RCC 7860 (cell line): ENCODE measurements at places on chromosomes 7 and 10.

- no peak for DNase-seq
Measured at GRCh38 chr7:105724688-105725087, 143.4 kb upstream of the EFCAB10 start.

- DNase-seq = no peak
Measured at GRCh38 chr10:123585477-123586445, 80.4 kb upstream of the GPR26 start.

GRCh38 chr7:93117327-93117726 is 452 bp downstream of the SAMD9 start:
- DNase-seq = no peak

- DNase-seq = no peak
Measured at GRCh38 chr10:32318476-32318896, 28.5 kb downstream of the EPC1 start.

- DNase-seq = peak; percentile 96
Measured at GRCh38 chr10:77873536-77874380, 52.8 kb downstream of the DLG5 start.

GRCh38 chr7:122300211-122300932 is 4.2 kb downstream of the FEZF1 start:
- DNase-seq = no peak
